Mucosa of descending colon (tissue), 3 donors: ENCODE measurements at places on chromosomes 2 and 18.

DNA sequence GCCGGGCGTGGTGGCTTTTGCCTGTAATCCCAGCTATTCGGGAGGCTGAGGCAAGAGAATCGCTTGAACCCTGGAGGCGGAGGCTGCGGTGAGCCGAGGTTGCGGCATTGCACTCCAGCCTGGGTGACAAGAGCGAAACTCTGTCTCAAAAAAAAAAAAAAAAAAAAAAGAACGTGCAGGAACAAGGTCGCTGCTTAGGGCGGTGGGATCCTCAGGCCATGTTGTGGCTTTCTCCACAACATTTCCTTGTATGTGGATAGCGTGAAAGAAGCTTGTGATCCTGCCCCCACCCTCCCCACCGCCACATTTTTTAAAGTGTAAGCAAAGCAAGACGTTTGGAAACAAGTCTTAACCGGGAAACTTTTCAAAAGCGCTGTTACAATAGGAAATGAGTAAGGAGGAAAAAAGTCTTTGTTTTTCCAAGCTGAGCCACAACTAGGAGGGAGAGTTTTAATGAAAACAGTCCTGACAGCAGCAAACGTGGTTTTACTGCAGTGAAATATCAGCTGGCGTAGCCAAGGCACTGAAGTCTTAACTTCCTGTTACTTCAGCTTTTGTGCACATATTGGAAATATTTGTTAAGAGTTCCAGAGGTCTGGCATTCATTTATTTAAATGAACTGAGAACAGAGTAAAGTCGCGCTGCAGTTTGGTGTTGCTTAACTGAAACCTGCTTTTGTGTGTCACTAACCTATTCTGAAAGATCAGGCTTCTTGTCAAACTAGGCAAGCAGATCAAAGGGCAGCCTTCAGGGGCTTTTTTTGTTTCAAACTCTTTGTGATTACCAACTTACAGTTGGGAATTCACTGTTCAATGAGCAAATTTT lies 3.8 kb downstream of the TGIF1 start:
- DNase-seq = peak; percentile 68

- DNase-seq = peak; percentile 67
Measured at GRCh38 chr2:162317861-162318327, 590 bp downstream of the IFIH1 start.

GRCh38 chr18:67590571-67591141 lies 74.1 kb upstream of the DSEL start:
- no peak for DNase-seq

- no peak for DNase-seq
Measured at GRCh38 chr2:226497146-226497909, 302.3 kb downstream of the IRS1 start.

DNA sequence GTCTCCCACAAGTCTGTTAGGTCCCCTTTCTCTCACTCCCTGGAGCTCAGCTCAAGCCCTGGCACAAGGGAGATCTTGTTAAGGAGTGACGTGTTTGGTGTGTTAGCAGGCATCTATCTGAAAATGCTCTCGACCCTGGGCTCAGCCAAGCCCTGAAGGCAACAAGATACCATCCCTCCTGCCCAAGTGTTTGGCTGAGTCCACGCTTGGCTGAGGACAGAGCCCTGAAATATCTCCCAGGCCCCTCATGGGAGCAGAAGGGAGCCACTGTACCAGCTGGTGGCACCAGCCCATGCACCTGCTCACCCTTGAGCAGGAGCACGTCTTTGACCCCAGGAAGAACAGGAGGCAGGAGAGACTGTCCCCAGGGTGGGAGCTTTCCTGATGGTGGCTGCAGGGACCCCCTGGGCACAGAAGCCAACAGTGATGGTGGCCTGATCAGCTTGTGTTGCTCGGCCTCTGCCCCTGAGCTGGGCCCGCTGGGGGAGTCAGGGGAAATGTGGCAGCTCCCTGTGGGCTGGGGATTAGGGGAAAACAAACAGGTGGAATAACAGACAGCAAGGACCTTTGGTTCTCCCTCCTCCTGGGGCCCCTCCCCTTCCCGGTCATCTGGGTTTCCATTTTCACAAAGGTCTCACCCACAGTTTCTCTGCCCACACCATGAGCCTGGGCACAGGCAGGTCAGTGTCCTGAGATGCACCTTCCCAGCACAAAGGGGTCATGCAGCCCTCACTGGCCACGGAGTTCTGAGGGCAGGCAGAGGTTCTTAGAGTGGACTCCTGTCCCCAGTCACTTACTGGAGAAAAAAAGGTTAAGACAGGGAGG lies 91.6 kb downstream of the RHOB start:
- DNase-seq = no peak

DNA sequence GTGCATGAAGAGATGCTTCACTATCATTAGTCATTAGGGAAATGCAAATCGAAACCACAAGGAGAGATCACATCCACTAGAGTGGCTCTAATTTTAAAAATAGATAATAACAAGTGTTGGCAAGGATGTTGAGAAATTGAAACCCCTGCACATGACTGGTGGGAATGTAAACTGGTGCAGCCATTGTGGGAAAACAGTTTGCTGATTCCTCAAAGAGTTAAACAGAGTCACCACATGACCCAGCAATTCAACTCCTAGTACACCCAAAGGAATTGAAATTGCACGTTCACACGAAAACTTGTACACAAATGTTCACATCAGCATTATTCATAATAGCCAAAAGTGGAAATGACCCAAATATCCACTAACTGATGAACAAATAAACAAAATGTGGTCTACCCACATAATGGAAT lies 179.5 kb downstream of the BCL2 start:
- DNase-seq = no peak

GRCh38 chr2:124973396-124973795 lies 948.3 kb downstream of the CNTNAP5 start:
- DNase-seq = no peak

- no peak for DNase-seq
Measured at GRCh38 chr2:155424518-155424917, 726.0 kb downstream of the KCNJ3 start.

DNA sequence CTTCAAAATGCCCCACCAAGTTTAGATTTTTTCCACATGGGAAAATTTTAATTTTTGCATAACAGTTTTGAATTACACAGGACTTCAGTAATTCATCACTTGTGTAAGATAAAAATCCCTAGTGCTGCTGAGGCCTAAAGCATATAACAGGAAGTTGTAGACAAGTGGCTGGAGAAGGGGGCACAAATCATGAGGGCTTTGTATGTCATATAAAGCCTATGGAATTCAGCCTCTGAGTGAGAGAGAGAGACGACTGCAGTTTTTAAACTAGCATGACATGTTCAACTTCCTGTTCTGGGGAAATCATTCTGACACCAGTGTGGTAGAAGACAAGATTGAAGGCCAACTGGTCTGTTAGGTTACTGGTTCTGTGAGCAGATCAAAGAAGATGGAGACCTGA lies 187.3 kb upstream of the CHST9 start:
- DNase-seq = no peak

- DNase-seq = no peak
Measured at GRCh38 chr2:170248574-170249393, 70.8 kb downstream of the MYO3B start.

DNA sequence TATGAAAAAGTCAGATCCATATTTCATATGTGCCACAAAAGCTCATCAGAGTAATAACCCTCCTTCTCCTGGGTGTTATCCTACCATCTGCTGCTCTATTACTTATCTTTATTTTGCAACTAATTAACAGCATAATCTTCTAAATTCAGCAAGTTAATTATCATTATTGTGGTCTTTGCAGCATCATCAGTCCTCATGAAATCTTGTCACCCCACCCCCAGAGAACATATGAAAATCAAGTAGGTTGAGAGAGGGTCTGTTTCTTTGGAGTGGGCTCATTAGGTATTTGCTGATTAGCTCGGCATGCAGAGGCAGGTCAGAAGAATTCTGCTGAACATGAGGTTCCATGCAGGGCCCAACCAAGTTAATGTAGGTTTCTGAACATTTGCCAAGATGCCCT lies 64.8 kb downstream of the ATF2 start:
- DNase-seq = no peak

- no peak for DNase-seq
Measured at GRCh38 chr2:150167711-150168110, 319.8 kb downstream of the RND3 start.

DNA sequence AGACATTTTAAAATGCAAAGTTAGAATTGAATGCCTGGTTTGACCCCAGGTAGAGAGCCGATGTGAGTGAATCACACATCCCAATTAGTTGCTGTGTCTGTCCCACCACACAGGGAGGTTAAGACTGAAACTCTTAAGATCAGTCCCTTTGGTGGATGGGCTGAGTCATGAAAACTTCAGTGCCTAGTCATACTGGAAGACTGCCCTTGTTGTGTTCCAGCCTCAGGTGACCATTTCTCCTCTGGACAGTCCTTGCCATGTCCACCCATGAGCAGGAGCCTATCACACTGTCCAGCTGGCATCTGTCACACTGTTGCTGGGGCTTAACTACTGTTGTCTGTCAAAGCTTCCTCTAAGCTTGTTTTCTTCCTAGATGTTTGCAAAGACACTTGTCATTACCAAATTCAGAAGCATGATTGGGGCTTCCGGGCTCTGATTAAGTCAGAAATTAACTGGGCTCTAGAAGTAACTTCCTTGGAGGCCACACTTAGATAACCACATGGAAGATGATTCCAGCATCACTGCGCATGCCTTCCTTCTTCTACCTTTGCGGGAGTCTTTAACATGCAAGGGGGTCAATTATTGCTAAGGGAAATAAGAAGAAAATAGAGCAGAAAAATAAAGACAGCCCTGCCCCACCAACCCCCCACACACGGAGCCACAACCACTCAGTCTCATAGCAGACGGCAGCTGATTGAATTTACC lies 21.3 kb downstream of the CYRIA start:
- no peak for DNase-seq

DNA sequence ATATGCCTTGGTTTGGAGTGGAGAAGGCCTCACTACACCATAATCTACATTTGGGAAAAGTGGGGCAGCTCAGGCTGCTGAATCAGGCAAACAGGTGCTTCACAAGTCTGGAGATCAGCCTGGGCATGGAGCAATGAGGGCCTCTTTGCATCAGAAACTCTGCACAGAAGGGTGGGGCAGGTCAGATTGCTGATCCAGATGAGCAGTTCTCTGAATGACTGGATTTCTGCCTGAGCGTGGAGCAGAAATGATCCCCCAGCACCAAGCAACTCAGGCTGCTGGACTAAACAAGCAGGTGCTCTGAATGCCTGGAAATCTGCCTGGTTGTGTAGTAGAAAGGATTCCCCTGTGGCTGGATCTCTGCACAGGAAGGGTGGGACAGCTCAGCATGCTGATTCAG lies 605.3 kb upstream of the ZNF804A start:
- DNase-seq = no peak

- DNase-seq = no peak
Measured at GRCh38 chr2:102463160-102463559, 9.9 kb upstream of the SLC9A4 start.

DNA sequence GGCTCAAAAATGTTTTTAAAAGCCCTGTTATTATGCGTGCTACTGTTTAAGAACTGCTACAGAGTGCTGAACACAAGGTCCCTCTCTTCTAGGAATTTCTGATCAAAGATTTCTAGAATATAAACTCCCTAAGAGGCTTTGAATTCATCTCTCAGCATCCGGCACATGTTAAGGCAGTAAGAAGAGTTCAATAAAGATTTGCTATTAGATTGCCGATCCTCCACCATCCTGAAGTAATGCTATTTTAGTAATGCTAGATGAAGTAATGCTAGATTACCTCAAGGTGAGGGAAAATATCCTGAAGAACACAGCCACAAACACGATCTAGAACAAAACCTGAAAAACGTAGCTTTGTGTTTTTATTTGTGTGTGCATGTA lies 949 bp upstream of the MYL12B start:
- DNase-seq = no peak

DNA sequence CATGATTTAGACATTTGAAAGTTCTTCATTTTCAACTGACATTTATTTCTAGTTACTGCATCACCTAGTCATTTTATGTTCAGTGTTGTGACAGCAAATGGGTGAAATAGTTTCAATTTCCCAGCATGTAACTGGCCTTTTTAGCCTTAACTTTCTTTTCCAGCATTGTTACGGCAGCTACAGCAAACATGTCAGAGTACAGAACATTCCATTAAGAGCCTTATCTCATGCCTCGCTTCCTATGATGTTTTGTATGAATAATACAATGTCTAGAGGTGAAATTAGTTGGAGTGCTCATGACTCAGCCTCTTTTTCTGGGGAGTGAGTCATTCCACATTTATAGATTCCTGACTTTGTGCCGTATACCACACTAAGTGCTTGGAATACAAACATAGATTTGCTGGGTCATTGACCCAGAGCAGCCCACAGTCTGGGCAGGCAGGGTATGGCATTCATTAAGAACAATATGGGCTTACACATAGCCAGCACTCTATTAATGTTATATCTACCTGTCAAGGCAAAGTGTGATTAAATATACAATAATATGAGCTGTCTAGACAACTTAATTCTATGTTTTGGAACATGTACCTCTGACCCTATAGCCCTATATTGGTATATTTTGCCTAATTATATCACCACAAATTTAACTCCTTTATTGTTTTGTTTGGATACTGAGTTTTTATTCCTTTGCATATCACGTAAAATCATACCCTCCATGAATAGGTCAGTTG lies 72.2 kb downstream of the MAP2 start:
- DNase-seq = no peak

GRCh38 chr2:217444932-217445331 lies 557.9 kb downstream of the TNS1 start:
- DNase-seq = no peak

DNA sequence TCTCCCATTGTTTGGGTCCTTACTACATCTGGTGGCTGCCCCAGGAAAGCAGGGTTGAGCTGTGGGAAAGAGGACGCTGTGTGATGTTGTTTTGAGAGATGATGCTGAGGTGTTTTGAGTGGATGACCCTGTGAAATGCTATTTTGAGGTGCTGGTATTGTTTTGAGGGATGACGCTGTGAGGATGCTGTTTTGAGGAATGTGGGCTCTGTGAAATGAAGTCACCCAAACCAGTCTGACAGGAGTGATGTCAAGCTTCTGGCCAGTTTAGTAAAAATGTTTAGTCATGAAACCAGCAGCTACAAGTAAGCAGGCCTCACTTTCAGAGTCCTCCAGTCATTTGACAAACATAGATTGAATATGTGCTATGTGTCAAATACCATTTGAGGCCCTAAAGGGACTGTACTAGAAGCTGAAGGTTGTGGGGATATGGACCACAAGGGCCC lies 16.1 kb upstream of the PUM2 start:
- no peak for DNase-seq

- DNase-seq = no peak
Measured at GRCh38 chr2:237236188-237236587, 150.5 kb downstream of the COPS8 start.

- DNase-seq = no peak
Measured at GRCh38 chr2:148643421-148643820, 1.1 kb upstream of the EPC2 start.

- DNase-seq = no peak
Measured at GRCh38 chr2:151632993-151633565, 101.2 kb downstream of the NEB start.

GRCh38 chr2:160683206-160683605 lies 189.6 kb upstream of the RBMS1 start:
- no peak for DNase-seq

DNA sequence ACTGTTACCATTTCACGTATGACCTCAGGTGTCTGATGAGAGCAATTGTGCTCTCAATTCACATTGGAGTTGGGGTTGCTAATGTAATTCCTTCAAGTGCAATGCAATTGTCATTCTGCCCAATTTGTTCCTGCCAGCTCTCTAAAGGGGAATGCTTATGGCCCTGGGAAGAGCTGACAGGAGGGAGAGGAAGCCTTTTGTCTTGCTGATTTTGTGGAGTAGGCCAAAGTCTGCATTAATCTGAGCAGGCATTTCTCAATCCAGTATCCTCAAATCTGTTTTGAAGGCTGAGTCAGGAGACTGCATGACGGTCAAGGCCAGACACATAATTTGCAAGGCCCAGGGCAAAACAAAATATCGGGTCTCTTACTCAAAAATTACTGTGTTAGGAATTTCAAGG lies 326.4 kb upstream of the SPHKAP start:
- DNase-seq = no peak
